ENCODE measurements at places on chromosomes 1 and 21.
A peak's percentile ranks its signal among the peaks of the same experiment; 100 is the strongest.

DNA sequence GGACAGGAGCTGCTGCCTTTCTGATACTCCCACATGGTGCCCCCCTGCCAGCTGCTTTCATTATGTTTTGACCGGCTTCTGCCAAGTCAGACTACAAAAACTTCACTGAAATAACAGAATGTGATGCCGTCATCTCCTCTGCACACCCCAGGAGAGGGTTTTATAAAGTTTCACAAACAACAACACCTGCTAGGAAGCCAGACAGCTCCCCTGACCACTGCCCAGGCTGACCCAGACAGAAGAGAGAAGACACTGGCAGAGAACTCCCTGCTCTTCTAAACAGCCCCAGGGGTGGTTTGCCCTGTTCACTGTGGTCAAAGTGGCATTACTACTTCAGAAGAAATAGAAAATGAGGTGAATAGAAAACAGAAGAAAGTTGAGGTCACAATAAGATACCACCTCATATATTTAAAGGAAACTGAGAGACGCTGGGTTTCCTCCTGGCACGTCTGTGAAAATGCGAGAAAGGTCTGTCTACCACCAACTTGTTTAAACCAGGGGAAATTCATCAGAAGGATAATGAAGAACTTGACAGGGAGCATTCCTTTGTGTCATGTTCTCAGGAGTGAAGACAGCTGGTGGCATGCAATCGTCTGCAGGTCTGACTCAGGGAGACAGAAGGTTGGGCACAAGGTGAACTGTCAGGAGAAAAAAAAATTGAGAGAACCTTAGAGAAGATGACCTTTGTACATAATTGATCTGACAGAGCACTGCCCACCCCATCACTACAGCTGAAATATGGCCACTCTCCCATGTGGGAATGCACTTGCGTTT is 119.0 kb upstream of the NFIA start:
- no peak for DNase-seq

- DNase-seq = no peak
These were observed 181.3 kb downstream of the ETS2 start for GRCh38 chr21:38986806-38987632.

- peak; percentile 56 for DNase-seq
These were observed 91.0 kb upstream of the KCNA3 start for GRCh38 chr1:110765640-110766335.

DNA sequence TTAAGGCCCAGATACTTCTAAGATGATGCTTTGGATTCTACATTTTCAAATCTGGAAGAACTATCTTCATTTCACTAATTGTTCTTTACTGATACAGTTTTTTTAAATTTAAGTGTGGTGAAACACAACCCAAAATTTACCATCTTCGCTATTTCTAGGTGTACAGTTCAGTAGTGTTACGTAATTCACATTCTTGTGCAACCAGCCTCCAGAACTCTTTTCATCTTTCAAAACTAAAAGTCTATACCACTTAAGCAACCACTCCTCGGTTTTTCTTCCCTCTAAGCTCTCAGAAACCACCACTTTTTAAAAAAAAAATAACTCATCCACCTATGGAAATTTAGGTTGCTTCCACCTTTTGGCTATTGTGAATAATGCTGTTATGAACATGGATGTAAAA is 220.7 kb downstream of the PDE4B start:
- no peak for DNase-seq

DNA sequence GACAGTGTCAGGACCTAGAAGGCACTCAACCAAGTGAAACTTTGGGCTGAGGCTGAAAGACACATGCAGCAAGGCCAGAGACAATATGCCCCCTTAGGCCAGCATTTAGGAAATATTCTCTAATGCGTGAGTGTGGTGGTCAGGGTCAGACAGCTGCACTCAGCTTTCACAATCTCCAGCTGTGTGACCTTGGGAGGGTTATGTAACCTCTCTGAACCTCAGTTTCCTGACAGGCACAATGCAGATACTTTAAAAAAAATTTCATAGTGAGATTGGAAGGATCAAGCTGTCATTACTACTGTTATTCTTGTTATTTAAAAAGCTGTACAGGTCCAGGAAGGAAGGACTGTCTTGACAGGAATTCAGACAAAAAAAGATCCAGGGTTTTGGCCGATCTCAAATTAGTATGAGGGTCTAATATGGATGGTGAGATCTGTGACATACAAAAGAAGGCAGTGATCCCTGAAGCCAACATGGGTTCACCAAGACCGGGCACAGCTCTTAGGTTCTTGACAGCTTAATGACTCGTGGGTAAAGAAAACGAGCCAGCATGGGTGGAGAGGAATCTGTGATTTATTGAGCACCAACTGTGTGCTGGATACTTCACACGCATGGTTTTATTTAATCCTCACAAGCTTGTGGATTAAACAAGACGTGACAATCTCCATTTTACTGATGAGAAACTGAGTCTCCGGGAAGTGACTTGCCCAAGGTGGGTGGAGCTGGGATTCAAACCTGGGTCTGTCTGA is 54.6 kb upstream of the POU3F1 start:
- DNase-seq = no peak

GRCh38 chr21:19245188-19245580 is 841.6 kb upstream of the TMPRSS15 start:
- DNase-seq = no peak

DNA sequence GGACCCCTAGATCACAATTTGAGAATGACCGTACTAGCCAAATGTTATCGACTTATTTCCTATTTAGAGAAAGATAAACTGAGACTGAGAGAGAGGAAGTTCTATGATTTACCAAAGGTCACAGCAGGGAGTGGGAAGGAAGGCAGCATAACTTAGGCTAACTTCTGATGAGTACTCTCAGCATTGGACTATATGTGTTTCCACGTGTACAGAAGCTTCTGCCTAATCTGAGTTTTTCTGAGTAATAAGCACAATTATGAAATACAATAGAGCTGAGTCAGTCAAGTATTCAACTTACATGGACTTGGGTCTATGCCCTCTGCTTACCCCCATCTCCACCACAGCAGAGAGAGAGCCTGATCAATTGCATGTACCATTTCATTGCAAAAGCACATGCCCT is 88.1 kb upstream of the HIVEP3 start:
- DNase-seq = no peak

DNA sequence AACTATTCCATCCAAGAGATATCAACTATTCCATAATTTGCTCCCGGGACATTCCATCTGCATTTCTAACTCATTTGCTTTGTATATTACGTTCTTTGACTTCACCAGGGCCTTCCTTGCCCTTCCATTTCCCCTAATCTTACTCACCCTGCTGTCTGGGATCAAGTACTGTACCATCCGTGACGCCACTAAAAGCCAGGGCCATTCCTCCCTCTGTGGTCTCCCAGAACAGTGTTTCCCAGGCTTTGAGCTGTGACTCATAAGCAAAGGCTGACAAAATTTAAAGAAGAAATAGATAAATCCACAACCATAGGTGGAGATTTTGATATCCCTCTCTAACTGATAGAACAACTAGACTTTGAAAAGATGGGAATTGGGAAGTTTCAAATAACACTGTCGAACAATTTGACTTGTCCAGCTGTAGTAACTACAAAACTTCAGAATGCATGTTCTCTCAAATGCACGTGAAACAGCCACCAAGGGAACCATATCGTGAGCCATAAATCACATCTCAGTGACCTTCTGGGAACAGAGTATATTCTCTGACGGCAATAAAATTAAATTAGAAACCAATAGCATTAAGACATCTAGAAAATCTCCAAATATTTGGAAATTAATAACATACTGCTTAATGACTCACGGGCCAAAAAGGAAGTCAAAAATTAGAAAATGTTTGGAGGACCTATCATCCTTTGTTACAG is 501.0 kb downstream of the SETD4 start:
- no peak for DNase-seq
